ENCODE measurements at places on chromosomes 1 and 21. TPM values are rescaled to one million over a fixed set of nuclear protein-coding genes. Genes with fewer than 3 reads are reported as not detected.

NUDT17 gene
- 12.7 TPM for total RNA-seq

DNA sequence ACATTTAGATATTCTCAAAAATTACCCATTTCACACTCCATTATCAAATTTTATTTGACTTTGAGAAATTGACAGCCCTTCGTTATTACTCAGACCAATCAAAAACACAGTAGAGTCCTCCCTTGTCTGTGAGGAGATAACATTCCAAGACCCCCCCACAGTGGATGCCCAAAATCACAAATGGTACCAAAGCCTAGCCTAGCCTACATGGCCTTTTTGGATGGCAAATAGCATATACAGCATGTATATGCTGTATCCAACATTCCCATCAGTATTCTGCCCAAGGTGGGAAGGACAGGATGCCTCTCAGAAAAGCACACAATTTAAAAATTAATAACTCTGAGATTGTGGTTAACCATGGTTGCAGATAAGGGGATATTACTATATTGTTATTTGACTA lies 17.3 kb downstream of the SFPQ start:
- DNase-seq = no peak

LCE2B gene
- not detected for total RNA-seq

SYDE2 gene
- total RNA-seq = 3.2 TPM

DNA sequence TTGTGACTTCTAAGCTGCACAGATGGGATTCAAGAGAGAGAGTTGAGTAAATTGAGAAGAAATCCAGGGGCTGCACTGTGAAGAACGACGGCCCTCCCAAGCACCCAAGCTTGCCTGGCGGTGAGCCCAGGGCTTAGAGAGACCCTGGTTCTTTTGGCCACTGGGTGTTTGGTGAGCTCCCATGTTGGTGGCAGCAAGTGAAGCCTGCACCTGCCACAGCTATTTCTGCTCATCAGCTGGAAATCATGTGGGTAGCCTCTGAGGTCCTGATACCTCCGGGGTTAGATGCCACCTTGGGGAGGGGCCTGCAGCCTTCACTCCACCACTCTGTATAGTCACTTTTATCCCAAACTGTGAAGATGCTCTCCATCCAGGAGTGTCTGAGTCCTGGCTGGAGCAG lies 6.2 kb upstream of the BTG2 start:
- no peak for DNase-seq

GRCh38 chr1:222867316-222867715 lies 52.5 kb downstream of the DISP1 start:
- DNase-seq = no peak

BRINP3 gene
- total RNA-seq = under 0.01 TPM

DNA sequence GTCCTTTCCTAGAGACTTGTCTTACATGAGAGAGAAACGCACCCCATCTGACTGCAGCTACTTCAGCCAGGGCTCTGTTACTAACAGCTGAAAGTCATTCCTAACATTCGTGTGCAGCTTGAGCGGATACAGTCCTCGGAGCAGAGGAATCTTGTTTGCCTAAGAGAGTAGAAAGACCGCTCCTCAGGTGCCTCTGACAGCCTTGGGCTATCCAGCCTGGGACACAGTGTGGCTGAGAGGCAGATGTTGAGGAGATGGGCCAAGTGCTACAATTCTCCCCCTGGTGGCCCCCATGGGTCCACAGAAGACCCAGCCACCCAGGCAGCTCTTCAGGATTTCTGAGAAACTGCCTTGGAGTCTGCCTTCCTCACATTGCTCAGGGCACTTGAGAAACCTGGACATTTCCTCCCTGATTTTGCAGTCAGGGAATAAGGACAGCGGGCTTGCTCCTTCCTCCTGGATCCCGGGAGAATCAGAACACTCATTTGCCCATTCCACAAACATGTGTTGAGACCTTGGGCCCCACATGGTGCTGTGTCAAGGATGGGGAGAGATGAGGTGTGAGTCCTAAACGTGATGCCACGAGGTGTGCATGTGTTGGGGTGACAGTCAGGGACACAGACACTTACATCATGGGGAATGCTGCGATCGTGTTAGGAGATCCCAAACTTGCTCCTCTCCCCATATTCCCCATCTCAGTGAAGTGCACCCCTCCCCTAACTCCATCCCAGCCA lies 13.1 kb downstream of the TRIM62 start:
- no peak for DNase-seq

NOC2L gene
- total RNA-seq = 68.1 TPM

TMEM35B gene
- total RNA-seq = 34.2 TPM

- no peak for DNase-seq
Observed at GRCh38 chr1:61392409-61393242, 310.3 kb downstream of the NFIA start.

Measured in hematopoietic multipotent progenitor cell (in vitro differentiated cells).